Large intestine (tissue), 12 donors: ENCODE measurements at places on chromosomes 16 and 17.

- DNase-seq: peak; percentile 77
These were observed 7.2 kb upstream of the KRT36 start for GRCh38 chr17:41496803-41497484.

DNA sequence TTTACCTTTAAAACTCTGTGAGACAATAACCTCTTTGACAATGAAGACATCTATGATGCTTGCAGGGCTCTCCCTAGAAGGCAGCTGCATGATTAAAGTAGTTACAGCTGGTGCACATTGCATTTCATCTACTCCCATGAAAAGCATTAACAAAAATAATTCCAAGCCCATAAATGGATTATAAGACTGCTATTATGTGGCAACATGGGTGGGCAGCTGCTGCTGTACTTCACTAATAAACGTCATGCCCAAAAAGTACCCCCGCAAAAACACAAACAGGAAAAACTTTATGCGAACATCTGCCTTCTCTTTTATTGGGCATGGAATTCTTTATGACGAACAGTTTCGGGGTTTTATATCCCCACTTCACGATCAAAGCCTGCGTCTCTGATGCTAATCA is 224.9 kb downstream of the CA10 start:
- no peak for DNase-seq

GRCh38 chr16:1706386-1707192 is 594 bp downstream of the MAPK8IP3 start:
- peak; percentile 19 for DNase-seq

DNA sequence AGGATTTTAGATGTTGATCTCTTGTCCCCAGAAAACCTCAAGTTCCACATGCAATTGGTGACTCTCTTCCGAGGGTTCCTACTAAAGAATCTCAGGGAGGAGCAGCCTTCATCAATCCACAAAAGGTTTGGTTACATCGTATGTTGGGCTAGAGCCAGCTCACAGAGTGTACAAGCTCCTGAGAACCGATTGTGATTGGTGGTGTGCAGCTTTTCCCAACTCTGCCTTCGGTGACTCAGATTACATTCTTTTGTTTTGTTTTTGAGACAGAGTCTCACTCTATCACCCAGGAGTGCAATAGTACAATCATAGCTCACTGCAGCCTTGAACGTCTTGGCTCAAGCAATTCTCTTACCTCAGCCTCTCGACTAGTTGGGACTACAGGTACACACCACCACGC is 172.4 kb downstream of the PMP22 start:
- no peak for DNase-seq

DNA sequence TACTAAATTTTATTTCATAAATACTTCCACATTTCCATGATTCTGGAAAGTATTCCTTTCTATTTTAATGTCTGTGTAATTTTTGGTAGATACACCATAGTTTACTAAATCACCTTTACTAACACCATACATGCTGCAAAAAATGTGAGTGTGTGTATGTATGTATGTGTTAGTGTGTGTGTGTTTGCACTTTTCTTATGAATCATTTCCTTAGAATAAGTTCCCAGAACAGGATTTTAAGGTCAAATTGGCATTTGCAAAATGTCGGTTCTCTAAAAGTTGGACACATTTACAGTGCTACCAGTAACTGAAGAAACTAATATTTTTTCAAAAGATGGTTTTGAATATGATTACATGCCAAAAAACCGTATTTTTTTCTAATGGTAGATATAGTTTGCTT is 137.1 kb downstream of the CYB561 start:
- no peak for DNase-seq
